GOT3 (cell line): ENCODE measurements at places on chromosomes 1 and 21.

DNA sequence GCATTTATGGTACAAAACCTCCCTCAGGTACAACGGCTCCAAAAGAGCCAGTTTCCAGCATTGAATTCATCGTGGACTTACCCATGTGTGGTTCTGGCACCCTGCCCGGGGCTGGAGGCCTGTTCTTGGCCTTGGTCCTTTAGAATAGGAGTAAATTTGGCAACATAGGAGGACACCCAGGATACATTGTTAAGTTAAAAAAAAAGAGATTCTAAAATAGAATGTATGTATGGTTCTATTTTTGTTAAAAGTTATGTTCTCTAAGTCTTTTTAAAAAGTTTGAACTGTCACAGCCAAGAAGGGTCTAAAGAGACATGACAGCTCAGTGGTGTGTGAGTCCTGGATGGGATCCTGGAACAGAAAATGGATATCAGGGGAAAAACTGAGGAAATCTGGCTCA lies 25.9 kb downstream of the EPHX1 start:
- DNase-seq = no peak

- DNase-seq = no peak
Measured at GRCh38 chr1:162327788-162328165, 48.9 kb downstream of the SPATA46 start.

GRCh38 chr1:153842006-153842471 lies 66.8 kb downstream of the SLC27A3 start:
- DNase-seq = no peak

DNA sequence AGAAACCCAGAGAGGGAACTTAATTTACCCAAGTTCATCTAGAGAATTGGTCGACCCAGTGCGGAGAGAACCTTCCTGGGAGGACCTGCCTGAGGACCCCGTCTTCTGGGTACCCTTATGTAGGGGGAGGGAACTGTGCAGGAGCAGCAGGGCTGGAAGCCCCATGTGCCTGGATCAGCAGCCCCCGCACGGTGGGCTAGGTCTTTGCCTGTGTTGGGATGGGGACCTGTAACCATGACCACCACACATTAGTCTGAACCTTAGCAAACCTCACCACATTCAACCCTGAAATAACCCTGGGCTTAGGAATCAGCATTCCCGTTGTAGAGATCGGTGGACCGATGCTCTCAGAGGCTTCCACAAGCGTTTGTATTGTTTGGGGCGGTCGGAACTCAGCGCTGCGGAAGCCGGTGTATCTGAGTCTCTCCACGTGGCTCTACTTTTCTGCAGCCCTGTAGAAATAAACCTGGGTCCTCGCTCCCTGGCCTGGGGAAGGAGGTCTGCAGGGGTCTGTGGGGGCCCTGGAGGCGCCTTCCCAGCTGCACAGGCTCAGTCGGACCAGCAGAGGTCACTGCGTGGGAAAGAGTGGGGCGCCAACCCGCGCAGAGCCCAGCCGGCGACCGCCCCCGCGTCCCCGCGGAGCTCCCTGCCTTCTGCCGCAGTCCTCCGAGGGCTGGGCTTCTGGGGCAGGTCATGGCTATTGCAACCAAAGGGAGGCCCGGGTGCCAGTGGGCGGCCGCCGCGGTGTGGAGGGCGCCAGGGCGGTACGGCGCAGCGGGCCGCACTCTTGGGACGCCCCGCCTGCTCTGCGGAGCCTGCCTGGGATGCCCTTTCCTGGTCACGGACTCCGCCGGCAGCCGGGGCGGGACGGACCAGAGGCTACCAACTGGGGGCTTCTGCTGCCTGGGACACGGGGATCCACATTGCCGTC lies 36.2 kb upstream of the KCNA10 start:
- no peak for DNase-seq

GRCh38 chr1:233868461-233868860 lies 36.0 kb upstream of the SLC35F3 start:
- DNase-seq = no peak

GRCh38 chr21:36765229-36765628 lies 66.3 kb downstream of the SIM2 start:
- no peak for DNase-seq

GRCh38 chr1:236830560-236830959 lies 35.5 kb downstream of the MTR start:
- no peak for DNase-seq

GRCh38 chr1:235329139-235329902 lies 951 bp downstream of the GGPS1 start:
- no peak for DNase-seq

DNA sequence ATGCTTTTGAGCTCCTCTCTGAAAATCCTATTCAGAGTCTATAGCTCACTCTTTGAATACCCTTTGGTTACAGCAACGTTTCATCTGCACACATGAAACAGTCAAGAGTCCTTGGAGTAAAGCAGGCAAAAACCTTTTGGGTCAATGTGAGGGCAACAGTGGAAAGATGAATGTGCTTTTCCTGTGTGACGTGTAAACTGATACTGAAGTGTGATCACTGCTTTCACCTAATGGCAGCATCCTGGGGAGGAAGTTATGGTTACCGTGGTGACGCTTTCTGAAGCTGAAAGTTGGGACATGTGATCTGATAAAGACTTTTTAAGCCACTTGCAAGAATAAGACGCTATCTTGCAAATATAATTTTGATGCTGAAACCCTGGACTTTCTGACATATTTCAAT lies 160.0 kb downstream of the SEC16B start:
- no peak for DNase-seq

DNA sequence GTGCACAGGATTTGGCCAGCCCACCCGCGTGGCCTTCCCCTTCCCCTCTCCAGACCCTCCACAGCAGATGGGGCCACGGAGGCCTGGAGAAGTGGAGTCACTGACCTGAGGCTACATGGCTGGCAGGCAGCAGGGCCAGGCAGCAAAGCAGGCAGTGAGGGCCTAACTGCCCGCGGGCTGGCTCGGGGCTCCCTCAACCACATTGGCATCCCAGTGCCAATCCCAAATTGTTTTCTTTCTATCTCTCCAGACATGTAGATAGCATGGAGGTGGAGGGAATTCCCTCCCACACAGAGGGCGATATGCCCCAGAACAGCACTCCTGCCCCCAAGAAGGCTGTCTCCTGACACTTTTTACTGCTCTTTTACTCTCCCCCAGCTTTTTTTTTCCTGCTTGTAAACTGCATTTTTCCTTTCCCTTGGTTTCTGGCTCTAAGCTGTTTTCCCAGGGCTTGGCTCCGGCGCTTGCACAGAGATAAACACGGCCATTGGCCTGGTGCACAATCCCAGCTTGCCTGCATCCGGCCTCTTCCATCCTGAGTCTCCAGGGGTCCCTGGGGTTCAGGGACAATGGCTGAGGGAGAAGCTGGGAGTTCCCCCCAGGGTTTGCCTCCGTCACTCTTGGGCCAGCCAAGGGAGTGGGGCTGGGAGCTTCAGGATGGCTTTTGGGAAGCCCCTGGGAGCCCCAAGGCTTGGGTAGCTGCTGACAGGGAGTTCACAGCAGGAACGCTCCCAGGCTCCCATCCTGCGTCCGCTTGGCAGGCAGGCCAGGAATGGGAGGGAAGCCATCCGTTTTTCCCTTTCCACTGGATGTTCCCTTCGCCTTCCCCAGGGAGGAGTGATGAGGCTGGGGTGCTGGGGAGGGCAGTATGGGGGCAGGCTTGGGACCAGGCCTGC lies 7.0 kb downstream of the EPHX1 start:
- no peak for DNase-seq

GRCh38 chr1:116740746-116741145 lies 13.5 kb upstream of the CD2 start:
- DNase-seq = no peak

DNA sequence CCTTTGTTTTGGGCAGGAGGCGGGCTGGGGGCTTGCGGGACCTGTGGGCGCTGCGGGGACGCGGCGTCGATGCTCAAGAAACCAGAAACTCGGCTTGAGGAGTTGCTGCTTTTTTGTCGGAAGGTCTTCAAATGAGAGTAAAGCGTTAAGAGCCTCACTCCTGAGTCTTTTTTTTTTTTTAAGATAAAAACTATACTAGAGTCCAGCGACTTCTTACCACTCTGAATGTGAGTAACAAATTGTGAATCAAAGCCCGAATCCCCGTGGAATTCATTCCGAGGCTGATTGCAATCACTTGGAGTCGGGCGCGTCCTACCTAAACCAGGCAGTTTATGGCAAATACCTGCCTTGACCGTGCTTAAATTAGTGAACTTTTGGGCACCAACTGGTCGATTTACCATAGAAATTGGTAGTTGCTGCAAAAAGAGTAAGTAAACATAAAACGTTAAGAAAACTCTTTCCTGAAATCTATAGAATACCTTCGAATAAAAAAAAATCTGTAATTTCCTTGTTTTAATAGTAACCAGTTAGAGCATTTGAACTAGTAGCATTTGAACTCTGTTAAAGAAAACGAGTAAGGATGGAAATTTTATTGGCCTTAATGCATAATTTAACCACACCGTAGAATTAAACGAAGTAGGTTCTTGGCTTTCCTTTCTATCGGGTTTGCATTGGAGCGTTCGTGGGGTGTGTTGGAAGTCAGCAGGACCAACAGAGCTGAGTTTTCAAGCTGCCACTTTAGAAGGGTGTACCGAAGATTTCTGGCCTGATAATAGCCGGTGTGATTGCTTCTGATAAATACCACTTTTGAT lies 769 bp downstream of the GPSM2 start:
- DNase-seq = no peak

DNA sequence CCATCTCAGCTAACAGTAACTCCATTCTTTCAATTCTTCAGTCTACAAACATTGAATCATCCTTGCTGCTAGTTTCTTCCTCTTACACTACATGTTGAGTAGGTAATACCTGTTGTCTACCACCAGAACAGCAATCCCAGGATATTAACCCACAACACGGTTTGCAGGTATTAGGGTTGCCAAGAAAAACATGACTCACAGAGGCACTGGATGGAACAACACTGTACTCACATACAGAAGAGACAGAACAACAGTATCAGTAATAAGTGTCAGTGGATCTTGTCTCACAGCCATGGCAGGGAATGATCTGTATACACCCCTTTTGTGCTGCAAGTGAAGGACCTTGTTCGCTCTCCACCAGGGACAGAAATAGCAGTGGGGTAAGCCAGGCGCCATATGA lies 212.1 kb downstream of the GPR52 start:
- no peak for DNase-seq

GRCh38 chr1:16396591-16396990 lies 29.5 kb downstream of the SZRD1 start:
- peak; percentile 24 for DNase-seq

GRCh38 chr1:226061068-226061840 lies 1.3 kb upstream of the H3-3A start:
- DNase-seq = no peak

DNA sequence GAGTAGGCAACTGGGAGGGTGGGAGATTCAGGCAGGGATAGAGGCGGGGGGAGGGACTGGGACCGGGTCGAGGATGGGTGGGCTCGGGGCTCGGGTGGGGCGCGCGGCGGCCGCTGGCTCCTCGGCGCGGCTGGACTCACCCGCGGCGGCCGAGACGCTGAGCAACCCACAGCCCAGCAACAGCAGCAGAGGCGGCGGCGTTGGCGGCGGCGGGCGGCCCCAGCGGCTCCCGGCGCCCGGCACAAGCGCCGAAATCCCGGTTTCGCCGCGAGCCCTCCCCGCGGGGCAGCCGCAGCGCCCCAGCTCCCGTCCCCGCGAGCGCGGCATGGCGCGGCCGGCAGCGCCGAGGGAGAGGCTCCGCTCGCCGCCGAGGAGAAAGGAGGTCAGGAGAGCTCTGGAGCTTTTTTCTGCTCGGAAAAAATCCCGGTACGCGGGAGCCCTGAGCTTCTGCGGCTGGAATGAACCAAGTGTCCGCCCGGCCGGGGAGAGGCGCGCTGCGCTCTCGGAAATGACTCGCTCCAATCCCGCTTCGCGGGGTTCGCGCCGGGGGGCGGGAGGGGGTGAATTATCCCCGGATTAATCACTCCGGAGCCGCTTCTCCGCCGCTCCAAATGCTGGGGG lies at the start of gene CSMD2:
CSMD2 (minus strand) TSS at position 460 of the 621 bp plus-strand sequence; CDS start at position 327, 133 bp downstream.
- DNase-seq = no peak

GRCh38 chr1:31926853-31927660 lies 11.1 kb downstream of the PTP4A2 start:
- no peak for DNase-seq

- no peak for DNase-seq
Measured at GRCh38 chr1:225318706-225319575, 108.9 kb downstream of the LBR start.

GRCh38 chr1:175734642-175735041 lies 8.8 kb downstream of the TNR start:
- DNase-seq = no peak

- no peak for DNase-seq
Measured at GRCh38 chr1:46480959-46481646, 8.5 kb upstream of the DMBX1 start.

DNA sequence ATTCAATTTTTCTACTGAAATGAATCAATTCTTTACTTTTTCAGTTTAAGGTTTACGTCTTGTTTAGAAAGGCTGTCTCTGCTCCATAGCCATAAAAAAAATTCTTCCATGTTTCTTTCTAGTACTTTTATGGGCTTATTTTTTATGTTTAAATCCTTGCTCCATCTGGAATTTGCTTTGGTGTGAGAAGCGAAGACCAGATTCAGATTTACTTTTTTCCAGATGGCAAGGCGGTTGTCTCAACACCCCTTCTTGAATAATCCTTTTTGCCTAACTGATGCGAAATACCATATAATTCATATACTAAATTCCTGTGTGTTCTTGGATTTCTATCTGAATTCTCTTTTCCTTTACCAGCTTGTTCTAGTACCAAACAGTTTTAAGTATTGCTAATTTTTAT lies 101.5 kb downstream of the C1orf94 start:
- DNase-seq = no peak

GRCh38 chr1:10063878-10064277 lies 31.1 kb downstream of the UBE4B start:
- no peak for DNase-seq

GRCh38 chr1:154223621-154224020 lies 2.9 kb downstream of the UBAP2L start:
- DNase-seq = no peak

GRCh38 chr1:161855260-161855659 lies 89.1 kb downstream of the ATF6 start:
- DNase-seq = no peak

GRCh38 chr1:168422203-168422847 lies 121.5 kb downstream of the XCL2 start:
- DNase-seq = no peak

DNA sequence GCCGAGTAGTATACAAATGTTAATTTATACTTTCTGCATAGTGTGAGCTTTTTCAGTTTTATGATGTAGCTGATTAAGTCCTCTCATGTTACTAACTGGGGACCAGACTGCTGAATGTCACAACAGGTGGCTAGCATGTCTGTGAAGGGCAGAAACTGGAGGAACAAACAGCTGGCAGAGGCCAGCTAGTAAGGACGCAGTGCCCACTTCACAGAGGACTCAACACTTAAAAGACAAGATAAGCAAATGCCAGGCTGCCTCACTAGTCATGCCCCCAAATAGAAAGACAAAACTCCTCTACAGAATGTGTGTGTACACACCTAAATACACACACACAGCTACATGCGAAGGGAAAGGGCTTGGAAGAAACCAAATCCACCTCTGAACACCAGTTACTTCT lies 73.8 kb upstream of the ZNF678 start:
- no peak for DNase-seq
